ENCODE measurements at places on chromosomes 13 and 19.

- peak; percentile 38 for DNase-seq
Observed at GRCh38 chr13:28707629-28708427, 10.9 kb downstream of the SLC46A3 start.

DNA sequence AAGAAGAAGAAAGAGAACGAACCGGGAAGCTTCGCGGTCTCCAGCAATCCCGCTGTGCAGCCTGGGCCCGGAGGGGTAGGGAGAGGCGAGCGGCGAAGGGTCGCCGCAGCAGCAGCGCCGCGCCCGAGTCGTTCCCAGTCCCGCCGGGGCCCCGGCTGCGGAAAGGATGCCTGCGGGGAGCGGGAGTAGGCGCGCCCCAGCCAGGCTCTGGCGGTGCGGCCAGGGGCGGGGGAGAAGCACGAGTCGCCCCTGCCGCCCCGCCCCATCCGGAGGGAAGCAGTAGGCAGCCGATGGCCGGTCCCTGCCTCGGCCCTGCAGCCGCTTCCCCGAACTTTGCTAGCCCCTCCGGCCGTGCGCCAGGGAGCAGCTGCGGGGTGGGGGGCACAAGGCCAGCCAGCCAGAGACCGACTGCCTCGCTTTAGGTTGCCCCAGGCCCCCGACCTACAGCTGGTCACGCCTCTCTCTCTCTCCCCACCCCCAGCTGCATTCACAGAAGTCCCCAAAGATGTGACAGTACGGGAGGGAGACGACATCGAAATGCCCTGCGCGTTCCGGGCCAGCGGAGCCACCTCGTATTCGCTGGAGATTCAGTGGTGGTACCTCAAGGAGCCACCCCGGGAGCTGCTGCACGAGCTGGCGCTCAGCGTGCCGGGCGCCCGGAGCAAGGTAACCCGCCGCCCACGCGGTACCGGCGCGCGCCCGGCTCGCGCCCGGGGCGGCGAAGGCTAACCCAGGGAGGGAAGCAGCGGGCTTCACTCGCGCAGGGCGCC is 1.1 kb downstream of the VSTM2B start:
- no peak for DNase-seq

DNA sequence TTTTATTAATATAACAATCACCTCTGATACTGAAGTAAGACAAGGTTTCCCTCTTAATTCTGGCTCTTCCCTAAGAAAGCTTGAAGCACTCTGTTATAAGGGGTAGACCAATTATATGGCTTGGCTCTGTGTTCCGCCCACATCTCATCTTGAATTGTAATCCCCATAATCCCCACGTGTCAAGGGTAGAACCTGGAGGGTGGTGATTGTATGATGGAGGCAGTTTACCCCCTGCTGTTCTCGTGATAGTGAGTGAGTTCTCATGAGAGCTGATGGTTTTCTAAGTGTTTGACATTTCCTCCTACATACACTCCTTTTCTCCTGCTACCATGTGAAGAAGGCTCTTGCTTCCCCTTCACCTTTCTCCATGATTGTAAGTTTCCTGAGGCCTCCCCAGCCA is 363.8 kb upstream of the PCDH20 start:
- no peak for DNase-seq

GRCh38 chr19:49361438-49362047 is 673 bp downstream of the TEAD2 start:
- DNase-seq = no peak

GRCh38 chr19:39384839-39385568 is 5.9 kb downstream of the PAF1 start:
- no peak for DNase-seq
